ENCODE measurements at places on chromosomes 7 and 10.
A peak's percentile ranks its signal among the peaks of the same experiment; 100 is the strongest.

DNA sequence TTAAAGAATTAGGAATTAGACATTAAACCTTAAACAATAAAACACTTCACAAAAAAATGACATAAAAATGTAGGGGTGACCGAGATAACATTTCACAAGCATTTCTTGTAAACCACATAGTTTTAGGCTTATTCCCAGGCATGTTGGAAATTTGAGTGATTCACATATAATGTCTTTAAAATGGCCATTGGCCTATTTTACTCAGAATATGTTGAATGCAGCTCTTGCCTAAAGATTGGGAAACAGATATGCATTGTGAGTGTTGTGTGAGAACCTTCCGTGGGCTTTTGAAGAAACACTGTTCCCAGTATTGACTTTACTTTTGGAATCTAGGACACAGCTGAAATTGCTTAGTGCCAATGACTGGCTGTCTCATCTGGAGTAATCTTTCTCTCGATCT, 79.6 kb downstream of the ARL5B start:
- DNase-seq: no peak

GRCh38 chr10:125441151-125441550, 241.8 kb downstream of the TEX36 start:
- DNase-seq: no peak

- no peak for DNase-seq
Measured at GRCh38 chr7:46557295-46557711, 636.2 kb upstream of the IGFBP3 start.

DNA sequence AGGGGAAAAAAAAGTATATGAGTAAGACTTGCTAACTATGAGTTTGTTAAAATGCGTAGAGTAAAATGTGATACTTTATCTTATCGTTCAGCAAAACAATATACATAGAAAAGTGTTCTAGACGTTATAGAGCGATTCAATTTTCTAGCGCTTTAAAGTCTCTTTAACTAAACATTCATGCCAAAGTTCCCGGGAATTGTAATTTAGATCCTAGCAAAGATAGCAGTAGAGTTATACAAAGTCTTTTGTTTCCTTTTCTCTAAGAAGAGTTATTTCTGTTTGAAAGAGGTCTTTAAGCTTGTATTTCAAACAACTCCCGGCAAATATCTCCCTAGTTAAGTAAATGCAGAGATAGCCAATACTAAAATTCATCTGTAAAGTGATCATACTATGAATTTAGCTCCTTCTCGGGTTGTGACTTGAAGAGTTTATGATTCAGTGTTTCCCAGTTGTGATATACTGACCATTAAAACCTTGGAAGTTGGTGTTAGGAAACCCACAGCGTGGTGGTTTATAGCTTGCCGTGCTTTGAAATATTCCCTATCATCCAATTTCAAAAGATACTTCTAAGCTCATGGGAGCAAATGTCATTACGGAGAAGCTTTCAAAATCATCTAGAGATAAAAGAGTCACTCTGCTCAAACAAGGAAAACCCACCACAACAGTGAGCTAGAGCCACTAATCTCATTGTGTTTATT, 171.7 kb downstream of the CSTF2T start:
- DNase-seq: no peak

- DNase-seq: no peak
Measured at GRCh38 chr7:114979388-114979787, 57.5 kb downstream of the MDFIC start.

DNA sequence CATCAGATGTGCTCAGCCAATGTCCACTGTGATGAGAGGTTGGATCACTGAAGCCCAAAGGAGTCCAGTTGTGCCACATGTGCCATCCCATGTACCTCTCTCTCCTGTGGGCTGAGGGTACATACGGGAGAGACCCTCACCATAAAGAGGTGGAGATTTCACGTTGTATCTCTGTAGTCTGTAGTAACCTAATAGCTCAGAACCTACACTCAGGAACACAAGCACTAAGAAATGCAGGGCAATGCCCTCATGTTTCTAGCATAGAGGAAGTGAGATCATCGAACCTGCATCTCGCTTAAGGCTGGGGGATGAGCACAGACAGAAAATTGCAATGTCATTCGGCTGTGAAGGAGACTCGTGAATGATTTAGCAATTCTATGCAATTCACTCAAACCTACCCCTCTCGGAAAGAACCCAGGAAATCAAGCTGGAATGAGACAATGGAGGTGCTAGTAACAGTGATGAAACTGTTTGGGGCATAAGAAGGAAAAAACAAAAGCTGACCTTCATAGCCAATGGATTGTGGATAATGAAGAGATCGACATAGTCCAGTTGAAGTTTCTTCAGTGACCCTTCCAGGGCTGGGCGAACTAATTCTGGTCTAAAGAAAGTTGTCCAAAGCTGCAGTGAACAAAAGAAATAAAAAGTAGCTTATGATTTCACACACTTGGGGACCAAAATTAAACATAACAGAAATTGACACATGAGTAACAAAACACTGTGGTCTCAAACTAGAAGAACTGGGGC, 80.3 kb upstream of the UCN3 start:
- DNase-seq: no peak

DNA sequence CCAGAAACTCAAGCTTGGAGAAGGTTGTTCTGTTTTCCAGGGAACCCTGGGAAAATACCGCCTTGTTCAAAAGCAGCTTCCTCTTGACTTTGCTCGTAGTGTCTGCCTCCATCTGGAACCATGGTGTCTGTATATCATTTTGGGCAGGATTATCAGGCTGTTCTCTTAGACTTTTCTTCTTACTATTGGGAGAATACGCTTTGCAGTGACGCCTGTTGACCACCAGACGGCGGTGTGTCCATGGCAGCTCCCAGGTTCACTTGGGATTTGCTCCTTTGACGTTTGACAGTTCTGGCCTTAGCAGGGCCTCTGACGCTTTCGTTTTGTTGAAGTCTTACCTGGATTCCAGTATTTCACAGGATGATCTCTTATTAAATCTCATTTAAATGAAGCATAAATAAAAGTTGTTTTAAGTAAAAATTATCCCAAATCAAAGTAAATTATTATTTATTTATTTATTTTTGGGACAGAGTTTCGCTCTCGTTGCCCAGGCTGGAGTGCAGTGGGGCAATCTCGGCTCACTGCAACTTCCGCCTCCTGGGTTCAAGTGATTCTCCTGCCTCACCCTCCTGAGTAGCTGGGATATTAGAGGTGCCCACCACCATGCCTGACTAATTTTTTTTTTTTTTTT, 41.8 kb upstream of the GJD4 start:
- DNase-seq: peak; percentile 19

DNA sequence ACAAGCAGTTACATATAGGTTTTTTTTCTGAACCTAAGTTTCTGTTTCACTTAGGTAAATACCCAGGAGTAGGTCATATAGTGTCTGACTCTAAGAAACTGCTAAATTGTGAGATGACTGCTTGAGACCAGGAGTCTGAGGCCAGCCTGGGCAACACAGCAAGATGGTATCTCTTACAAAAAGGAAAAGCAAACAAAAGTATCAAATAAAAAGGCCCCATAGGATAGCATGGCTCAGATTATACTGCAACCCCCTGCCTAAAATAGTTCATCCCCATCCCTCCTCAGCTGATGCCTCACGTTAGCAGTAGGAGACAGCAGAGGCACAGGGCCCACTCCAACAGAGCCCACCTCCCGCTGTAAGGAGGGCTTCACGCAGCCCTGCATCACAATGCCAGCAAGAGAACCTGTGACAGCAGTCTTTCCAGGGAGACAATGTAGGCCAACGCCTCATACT, 90.3 kb downstream of the SRPK2 start:
- DNase-seq: no peak

DNA sequence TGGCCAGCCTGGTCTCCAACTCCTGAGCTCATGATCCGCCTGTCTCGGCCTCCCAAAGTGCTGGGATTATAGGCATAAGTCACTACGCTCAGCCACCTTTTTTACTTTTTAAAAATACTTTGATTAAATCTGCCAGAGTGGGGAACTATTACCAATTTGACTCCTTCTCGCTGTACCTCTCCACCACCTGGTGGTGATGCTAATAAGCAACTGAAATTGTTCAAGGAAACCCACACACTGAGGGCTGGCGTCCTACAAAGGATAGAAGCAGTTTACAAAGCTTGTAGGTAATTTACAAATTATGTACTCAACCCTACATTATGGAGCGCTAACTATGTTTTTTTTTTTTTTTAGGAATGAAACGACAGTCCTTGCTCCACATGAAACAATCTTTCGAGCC, 111.1 kb downstream of the CPED1 start:
- DNase-seq: no peak

DNA sequence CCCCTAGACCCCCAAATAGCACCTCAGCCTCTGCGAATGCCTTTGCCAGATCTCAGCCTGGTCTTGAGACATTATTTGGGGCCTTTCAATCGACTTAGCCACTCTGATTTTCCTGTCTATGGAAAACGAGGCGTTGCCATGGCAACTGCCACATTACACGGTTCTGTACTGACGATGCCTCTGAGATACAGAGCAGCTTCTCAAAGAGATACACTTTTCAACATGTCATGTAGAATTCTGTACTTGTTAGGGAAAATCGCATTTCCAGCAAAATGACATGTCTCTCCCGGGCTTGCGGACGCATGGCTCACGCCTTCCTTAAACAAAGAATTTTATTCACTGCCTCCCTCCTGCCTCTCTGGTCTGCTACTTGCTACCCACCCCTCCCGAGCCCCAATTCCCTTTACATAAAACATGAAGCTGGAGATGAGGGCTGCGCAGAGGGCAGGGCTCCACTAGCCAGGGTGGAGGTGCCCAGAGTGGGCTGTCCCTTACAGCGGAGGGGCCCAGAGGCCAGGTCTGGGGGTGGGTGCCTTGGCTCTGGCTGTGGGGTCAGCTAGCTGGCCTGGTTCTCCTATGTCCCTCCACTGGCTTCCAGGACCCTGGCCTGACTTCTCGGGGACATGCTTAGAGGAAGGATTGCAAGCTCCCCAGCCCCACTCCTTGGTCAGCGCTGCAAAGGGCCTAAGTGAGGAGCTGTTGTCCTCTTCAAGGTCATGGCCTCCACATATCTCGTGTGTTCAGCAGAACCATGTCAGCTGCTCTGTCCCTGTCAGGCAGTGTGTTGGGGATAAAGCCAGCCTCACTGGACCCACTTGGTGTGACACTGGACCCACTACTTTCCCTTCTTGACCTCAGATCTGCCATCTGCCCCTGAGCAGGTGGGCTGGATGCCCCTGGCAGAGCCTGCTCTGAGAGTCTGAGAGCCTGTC, 342.5 kb downstream of the RPS24 start:
- DNase-seq: no peak

DNA sequence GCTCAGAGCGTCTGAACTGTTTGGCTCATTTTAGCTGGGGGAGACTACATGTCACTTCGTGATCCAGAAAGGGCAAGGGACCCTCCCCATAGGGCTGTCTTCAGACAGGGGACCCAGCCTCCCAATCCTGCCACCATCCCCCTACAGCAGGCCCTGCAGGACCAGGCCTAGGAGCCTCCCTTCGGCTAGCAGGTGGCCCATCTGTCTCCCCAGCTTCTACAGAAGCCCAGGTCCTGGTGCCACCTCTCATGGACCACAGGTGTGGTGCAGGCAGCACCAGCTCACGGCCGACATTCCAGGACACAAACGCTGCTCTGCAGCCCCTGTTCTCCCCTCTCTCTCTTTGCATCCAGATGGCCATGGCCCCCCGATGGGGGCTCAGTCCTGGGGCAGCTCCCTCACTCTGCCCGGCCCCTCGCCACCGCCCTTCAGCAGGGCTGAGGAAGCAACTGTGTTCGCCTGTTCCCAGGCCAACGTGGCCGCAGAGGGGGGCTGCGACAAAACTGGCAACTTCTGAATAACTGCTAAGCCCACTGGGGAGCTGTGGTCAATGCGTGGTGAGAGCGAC, 10.3 kb downstream of the TECPR1 start:
- no peak for DNase-seq

DNA sequence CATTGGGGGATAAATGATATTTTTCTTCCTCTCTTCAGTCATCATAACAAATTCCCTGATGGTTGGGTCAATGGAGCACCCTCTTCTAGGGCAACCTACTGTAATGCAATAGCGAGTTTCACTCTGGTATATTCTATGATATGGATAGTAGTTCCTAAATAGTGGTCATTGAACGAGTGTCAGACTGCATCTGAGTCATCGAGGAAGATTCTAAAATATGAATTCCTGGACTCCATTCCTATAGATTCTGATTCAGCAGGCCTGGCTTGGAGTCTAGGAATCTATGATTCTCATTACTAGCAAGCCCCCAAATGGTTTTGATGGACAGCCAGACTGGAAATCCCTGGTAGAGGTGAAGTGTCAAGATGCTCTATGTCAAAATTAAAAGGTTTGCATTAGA, 254.5 kb downstream of the BUB3 start:
- no peak for DNase-seq

GRCh38 chr7:94904982-94905381, 2.4 kb upstream of the PPP1R9A start:
- DNase-seq: no peak

DNA sequence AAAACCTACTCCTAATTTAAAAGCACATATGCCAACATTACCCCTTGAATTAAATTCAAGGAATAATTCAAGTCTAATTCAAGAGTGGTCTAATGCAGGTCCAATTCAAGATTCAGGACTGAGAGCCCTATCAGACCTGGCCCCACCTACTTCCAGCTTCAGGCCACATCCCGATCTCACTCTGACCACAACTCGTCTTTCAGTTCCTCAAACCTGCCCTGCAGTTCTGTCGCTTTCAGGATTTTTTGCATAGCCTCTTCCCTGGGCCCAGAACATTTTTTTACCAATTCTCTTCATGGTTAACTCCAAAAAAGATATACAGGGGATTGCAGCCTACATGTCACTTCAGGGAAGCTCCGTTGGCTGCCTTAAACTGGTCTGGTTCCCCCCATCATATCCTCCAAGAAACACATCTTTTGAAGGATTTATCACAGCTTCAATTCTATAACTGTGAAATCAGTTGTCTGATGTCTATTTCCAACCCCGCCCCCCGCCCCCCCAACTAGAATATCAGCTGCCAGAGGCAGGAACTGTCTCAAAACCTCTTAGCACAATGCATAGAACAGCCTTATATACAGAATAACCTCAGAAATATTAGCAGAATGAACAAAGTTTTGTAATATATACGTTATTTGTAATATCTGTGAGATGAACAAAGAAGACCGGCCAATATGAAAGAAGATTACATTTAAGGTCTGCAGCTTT, 20.8 kb downstream of the CCDC6 start:
- DNase-seq: no peak

- DNase-seq: no peak
Measured at GRCh38 chr7:134908289-134908688, 78.0 kb upstream of the AGBL3 start.

DNA sequence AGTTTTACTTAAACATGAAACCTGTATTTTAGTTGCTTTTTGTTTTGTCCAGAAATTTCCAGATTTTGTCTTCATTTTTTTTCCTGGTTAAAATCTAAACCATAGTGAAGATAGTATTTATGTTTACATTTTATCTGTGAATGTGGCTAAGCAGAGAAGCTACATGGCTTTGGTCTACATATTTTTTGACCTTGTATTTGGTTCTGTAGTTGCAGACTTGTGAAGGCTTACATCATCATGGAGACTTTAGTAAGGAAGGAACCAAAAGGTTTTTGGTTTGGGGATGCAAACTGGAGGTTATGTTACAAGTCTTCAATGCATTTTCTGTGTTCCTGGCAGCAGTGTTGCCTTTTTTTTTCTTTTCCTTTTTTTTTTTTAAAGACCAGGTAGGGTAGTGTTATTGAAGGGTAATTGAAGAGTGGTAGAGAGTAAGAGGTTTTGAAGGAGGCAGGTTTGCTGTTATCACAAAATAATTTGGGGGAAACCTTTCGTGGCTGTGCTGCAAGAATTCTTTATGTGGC, 30.9 kb upstream of the VDAC2 start:
- no peak for DNase-seq

All from NCI-H2171 (cell line).